ENCODE measurements at places on chromosomes 16 and 17.
A peak's percentile ranks its signal among the peaks of the same experiment; 100 is the strongest.

GRCh38 chr17:73646409-73647300 lies 2.4 kb upstream of the SDK2 start:
- DNase-seq = peak; percentile 19

DNA sequence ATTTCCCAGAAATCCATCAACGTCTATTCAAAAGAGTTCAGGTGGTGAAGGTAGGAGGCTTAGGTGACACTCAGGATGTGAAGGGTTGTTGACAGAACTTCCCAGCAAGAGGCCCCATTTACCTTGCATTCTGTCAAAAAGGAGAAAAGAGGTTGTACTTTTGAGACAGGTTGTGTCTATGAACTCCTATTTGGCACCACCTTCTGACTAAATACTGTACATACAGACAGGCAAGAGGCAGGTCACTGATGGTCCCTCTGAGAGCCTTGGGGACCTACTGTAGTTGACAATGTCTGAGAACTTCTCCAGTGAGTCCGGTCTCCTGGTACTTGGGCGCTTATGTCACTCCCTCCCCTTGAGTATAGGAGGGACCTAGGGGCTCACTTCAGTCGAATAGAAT lies 479.3 kb upstream of the ZFHX3 start:
- peak; percentile 66 for DNase-seq

DNA sequence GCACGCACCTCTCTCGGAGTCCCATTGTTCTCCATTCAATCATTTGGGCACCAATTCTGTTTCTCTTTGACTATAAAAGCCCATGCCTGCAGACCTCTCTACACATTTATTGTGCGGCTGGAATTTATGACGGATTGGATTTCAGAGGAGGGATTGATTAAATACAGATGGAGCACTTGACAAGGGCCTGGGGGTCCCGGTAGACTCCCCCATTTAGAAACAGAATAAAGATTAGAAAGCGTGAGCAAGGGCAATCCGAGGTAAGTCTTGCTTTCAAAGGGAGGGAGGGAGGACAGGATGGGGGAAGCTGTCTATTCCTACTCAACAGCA lies 15.1 kb upstream of the PITPNM3 start:
- DNase-seq = peak; percentile 17

GRCh38 chr16:27374804-27375425 lies 27.1 kb upstream of the IL21R start:
- peak; percentile 55 for DNase-seq

GRCh38 chr17:1228781-1229348 lies 41.4 kb upstream of the BHLHA9 start:
- DNase-seq = no peak

DNA sequence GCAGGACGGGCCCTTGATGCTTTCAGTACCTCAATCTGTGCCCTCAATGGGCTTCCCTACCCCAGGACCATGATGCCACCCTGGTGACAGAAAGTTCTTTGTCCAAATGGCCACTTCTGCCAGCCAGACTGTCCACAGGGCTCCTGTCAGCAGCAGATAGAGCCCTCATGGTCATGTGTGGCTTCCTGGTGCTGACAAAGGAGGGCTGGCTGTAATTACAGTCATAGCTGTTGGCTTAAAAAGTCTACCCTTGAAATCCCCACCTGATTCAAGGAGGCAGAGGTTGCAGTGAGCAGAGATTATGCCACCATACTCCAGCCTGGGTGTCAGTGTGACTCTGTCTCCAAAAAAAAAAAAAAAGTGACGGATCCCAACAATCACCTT lies 3.3 kb downstream of the TRPV2 start:
- DNase-seq = no peak

- no peak for DNase-seq
Observed at GRCh38 chr17:39402890-39403605, 1.6 kb upstream of the FBXL20 start.

DNA sequence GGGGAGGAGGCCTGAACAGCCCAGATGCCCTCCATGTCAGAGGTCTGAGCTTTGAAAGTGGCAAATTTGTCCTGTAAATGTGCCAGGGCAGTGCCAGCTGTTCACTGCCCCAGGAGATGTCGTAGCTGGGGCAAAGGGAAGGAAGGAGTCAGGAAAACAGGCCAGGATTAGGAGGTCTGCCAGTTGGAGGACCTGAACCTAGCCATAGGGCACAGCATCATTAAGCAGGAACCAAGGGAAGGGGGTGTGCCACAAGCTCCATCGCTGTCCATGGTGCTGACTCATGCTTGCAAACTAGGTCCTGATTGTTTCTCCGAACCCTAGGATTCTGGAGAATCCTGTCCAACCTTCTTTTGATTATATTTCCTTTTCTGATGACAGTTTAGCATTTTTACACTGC lies 124.2 kb downstream of the TMEM132E start:
- DNase-seq = no peak

DNA sequence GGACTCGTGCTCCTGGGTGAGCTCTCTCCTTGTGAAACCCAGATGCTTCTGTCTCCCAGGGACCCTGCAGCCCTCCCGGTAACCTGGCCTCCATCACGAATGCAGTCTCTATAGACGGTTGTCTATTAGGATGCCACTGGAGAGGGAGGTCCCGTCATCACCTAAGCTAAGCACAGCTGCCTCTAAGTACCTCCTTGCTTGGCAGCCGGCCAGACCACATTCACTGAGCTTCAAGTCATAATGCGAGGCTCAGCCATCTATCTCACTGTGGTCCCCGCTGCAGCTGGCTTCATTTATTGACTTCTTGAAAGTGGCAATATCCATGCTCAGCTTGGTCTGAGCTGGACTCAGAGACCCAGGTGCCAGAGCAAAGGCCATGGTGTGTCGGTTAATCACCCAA lies 74.5 kb upstream of the HSBP1 start:
- DNase-seq = peak; percentile 73

DNA sequence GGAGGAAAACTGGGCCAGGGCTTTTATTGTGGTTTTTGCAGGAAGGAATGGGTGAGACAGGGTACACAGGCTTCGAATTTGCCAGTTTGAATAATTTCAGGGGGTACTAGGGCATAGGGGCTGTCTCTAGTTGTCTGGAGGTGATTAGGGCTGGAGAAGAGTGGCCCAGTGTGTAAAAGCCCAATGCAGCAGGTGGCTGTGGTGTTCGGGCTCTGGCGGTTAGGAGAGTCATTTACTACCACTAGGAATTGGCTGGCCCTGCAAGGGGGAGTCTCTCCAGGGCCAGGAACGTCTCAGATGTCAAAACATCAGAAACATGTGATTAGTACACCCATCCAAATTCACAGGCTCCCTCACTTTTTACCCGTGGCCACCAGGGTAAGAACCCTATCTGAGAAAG lies 50.3 kb downstream of the GINS3 start:
- DNase-seq = peak; percentile 15

DNA sequence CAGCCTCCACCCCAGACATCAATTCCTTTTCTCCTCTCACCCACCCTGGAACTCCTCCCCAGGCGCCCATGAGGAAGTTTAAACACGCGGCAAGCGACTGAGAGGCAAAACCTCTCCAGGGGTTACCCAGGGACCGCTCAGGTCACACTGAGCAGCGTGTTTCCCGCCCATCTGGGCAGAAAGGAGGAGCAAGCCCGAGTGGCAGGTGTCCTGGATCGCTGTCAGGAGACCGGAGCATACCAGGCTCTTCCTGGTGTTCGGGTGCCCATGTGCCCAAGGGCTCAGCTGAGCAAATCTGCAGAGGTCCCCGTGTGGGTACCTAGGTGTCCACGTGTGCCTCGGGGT lies 491 bp downstream of the SLC25A19 start:
- peak; percentile 66 for DNase-seq

GRCh38 chr17:17398943-17399926 lies 77.6 kb upstream of the MED9 start:
- no peak for DNase-seq

GRCh38 chr16:3959148-3959547 lies 78.6 kb upstream of the CREBBP start:
- DNase-seq = no peak

- no peak for DNase-seq
Observed at GRCh38 chr16:629185-629832, 1.5 kb upstream of the WFIKKN1 start.

Data from NCI-H1092 treated with DMSO at 0.1 percent for 48 hours (cell line).